SK-N-DZ (cell line): ENCODE measurements at places on chromosomes 5 and 9.
A peak's percentile ranks its signal among the peaks of the same experiment; 100 is the strongest.

DNA sequence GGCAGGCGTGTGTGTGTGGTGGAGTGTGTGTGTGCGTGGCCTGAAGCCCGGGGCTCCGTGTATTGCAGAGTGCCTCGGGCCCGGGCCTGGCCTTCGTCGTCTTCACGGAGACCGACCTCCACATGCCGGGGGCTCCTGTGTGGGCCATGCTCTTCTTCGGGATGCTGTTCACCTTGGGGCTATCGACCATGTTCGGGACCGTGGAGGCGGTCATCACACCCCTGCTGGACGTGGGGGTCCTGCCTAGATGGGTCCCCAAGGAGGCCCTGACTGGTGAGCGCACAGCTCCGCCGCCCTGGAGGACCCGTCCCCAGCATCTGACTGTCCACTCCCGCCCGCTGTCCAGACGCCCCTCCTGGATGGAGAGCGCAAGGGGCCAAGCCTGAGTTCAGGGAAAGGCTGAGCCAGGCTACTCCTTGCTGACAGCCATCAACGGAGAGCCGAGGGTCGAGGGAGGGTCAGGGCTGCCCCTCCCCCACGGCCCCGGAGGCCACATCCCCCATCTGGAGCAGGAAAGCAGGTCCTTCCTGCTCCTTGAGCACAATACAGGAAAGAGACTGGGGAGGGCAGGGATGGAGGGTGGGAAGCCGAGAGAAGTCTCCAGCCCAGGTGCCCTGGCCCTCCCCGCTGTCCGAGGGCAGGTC is 18.4 kb downstream of the SLC6A18 start:
- DNase-seq: no peak

DNA sequence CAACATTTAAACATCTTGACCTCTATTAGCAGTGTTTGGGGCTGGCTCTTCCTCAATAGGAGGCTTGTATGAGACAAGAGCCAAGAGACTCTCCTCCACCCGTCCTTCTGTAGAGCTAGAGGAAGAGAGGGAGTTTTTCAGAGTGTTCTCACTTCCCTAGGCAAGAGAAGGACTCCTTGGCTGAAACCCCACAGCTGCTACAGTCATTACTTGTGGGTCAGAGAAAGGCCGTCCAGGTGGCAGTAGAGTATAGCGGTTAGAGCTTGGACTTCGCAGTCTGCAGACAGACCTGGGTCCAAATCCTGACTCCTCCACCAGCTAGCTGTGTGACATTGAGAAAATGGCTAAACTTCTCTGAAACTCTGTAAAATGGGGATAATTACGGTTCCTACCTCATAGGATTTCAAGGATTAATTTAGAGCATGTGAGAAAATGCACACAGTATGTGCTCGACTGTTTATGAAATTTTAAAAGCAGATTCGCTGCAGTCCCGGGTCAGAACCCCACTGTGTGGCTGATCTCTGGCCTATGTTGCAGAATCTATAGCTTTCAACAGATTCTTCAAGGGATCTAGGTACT is 80.8 kb upstream of the ARAP3 start:
- no peak for DNase-seq

- no peak for DNase-seq
Observed at GRCh38 chr9:134678206-134678605, 36.6 kb downstream of the COL5A1 start.

- DNase-seq: no peak
Observed at GRCh38 chr5:97923496-97923895, 740.4 kb upstream of the RIOK2 start.

- no peak for DNase-seq
Observed at GRCh38 chr5:102933721-102934459, 178.8 kb downstream of the PAM start.

DNA sequence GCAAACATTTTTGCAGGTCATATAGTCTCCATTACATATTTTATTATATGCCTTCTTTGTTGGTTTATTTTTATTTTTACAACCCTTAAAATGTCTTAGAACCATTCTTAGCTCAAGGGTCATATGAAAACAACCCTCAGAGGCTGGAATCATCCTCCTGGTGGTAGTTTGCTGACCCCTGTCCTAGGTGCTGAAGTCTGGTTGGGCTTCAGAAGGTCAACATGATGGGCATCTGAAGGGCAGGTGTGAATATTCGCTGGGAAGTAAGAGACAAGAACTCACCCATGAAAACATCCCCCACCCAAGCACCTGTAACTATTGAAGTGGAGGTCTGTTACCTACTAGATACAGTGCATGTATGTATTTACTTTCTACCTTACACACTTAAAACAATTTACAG is 75.4 kb downstream of the OSMR start:
- DNase-seq: no peak

DNA sequence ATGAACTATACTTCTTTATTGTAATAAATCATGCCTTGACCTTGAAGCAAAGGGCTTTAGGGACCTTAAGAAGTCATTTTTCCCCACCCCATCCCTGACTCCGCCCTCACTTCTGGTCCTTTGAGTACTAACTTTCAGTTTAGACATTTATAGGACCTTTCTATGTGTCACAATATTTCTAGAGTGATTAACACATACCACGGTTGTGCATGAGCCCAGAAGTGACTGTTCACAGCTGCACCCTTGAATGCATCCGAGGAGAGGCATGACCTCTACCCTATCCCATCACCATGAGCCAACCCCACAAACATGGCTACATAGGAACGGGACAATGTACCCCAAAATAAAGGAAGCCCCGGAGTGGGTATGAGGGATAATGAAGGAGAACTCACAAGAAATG is 160.3 kb downstream of the HSD17B3 start:
- no peak for DNase-seq

DNA sequence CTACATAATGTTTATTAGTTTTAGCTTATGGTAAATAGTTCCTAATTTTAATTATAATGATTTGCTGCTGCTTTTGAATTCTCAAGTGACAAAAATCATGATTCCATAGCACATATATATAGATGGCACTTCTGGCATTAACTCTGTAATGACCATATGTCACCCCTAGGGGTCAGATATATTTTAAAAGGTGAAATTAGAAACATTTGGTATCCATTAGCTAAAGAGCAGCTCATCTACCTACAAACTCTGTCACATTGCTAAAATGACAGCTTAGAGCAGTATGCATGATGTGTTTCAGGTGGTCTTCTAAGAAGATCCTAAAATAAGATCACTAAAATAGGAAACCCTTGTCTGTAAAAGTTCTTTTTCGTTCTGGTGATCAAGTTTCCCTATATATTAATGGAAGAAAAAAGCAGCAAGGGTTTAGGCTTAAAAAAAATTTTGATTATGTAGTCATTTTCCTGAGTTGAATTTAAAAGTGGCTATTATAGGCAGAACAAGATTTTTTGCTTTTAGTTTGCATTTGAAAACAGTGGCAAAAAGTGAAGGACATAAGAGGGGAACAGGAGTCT is 157.7 kb upstream of the POU5F2 start:
- peak; percentile 16 for DNase-seq

DNA sequence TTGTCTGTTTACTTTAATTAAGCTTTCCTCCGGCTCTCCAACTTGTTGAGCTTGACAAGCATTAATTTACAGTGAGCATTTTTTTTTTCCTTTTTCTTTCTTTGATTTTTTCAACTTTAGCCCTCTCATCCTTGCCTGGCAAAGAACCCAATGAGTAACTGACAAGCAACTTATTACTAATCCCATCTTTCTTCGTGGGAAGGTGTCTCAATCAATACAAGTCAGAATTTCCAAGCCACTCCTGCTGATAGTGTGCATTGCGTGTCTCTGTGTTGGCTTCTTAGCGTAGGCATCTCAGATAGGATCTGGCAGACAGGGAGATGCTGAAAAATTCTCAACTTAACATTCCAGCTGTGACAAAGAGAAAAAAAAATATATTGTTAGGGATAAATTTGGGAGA is 527.7 kb upstream of the WWC1 start:
- no peak for DNase-seq

DNA sequence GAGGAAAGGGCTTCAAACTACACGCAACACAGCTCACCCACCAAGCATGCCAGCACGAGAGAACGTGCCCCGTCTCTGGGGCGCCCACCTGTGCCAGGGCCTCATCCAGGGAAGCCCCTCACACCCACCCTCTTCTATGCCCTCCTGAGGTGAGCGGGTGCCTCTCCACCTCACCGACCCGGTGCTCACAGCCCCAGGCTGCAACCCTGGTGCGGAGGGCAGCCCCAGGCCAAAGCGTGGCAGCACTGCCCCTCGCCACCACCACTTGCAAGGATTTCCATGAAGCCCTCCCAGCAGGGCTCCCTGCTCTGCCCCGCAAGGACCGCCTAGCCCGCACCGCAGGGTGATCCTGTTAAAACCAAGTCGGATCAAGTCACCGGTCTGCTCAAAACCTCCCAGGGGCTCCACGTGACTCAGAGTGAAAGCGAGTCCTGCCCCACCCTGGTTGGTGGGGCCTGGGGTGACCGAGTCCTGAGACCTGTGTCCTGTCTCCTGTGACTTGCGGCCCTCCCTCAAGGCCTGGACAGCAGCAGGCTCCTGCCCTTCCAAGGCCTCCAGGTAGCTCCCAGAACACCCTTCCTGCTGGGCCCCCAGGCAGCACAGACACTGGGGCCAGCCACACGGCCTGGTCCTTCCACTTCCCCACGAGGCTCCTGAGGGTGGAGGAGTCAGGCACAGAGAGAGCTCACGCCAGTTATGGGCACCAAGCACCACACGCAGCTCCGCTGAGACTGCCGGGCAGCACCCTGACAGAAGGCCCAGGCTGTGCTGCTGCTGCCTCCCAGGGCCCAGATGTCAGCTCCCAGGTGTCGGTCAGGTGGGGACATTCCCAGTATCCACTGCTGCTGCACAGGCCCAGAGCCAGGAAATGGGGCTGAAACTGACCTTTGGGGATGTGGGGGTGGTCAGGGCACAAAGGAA is 12.7 kb downstream of the BRD3 start:
- no peak for DNase-seq

GRCh38 chr9:133107245-133107722 is 13.8 kb downstream of the RALGDS start:
- no peak for DNase-seq

DNA sequence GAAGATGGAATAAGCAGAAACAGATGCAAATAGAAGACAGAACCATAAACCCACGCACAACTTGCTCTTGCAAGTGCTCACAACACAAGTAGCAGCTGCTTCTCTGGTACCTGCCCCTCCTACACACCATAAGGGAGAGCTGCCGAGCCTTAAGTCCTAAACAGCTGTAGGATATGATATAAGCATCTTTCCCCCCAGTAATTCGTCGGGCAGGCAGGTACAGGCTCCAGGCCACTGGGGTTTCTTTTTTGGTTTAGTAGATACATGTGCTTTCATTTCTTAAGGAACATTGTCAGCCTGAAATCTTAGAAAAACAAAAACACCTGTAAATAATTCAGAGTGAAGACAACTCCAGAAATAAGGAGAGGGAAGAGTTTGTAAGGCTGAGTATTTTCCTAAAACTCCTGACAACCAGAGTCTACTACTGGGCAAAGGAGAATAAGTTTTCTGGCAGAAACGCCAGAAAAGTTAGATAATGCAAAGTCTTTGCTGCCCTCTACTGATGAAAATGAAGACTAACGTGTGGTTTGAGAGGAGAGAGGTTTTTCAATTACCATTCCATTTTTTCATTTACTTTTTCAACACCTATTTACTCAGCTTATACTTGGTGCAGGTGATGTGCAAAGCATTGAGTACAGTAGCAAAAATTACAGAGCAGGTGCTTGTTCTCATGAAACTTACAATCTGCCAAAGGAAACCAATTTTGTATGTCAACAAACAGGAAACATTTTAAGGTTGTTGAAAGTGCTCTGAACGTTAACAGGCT is 20.1 kb upstream of the TCERG1 start:
- peak; percentile 46 for DNase-seq

DNA sequence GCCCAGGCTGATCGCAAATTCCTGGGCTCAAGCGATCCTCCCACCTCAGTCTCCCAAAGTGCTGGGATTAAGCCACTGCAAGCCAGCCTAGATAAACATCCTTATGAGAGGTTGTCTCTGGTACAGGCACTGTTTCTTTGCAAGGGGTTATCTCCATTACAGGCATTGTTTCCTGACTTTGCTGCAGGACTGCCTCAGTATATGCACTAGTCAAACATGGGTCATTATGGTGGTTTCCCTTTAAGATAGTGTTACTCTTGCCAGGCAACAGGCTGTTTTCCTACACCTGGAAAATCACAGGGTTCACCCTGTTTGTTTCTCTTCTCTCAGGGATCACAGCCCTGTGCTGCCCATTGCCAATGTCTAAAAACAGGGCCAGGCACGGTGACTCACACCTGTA is 7.8 kb upstream of the CLTB start:
- DNase-seq: no peak

DNA sequence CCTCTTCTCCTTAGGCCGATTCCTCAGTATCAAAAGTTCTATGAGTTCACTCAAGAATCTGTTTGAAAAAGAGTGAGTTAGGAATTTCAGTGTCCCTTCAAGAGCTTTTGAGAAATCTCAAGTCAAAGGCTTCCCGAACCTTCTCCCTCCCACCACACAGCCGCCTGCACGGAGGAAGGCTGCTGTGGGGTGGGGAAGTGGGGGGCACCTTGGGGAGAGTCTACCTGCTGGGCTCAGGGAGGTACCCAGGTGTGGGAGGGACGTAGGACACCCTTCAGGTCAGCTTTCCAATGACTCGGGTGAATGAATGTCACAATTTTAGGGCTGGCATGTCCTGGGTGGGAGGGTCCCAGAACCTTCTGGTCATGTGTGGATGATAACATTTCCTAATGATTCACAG is 17.5 kb downstream of the CXCL14 start:
- DNase-seq: no peak

GRCh38 chr9:131464354-131465000 is 38.2 kb upstream of the POMT1 start:
- DNase-seq: no peak

GRCh38 chr5:119270121-119270565 is 85.7 kb upstream of the TNFAIP8 start:
- no peak for DNase-seq

- peak; percentile 37 for DNase-seq
Observed at GRCh38 chr5:83197326-83197967, 120.1 kb downstream of the XRCC4 start.

- no peak for DNase-seq
Observed at GRCh38 chr9:128097543-128098296, 29.7 kb downstream of the SLC25A25 start.

DNA sequence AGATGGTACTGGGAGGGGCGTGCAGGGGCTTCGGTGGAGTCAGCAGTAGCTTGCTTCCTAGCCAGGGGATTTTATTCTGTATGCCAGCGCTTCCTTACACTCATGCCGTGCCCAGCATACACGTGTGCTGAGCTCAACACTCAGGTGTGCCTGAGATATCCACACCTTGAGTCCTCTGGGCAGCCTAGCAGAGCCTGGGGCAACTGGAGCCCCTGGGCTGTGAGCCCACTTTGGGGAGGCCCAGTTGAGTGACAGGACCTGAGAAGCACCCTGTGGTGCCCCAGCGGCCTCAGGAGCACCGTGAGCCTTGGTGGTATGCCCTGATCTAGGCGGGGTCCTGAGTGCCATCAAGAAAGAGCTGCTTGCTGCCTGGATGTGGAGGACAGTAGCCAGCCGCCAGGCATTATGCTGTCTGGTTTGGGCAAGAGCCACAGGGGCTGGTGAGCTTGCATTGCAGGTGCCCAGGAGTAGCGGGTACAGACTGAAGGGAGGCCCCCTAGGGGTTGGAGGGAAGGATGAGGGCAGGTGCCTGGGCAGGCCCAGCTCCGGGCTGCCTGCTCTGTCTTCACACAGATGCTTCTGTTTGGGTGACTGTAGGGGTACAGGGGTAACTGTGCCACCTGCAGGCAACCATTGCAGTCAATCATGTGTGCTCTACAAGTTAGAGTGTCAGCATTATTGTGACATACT is 42.9 kb downstream of the BNIP1 start:
- DNase-seq: no peak

- DNase-seq: no peak
Observed at GRCh38 chr5:131279204-131279603, 15.4 kb downstream of the CDC42SE2 start.
